GM12878 (cell line): ENCODE measurements at places on chromosomes 7 and 10. TPM values are rescaled to one million over a fixed set of nuclear protein-coding genes. Genes with fewer than 3 reads are reported as not detected.
A peak's percentile ranks its signal among the peaks of the same experiment; 100 is the strongest.

GRCh38 chr10:83765731-83766130 lies 373.6 kb upstream of the GHITM start:
- no peak overlapping the region for H3K4me3 ChIP-seq
- H3K27me3 ChIP-seq, result no peaks in the 10 kb centered on the region
- H3K36me3 ChIP-seq, result no peaks in the 10 kb centered on the region
- H3K27ac ChIP-seq, result no peak overlapping the region
- no peaks in the 10 kb centered on the region for H3K4me1 ChIP-seq
- DNase-seq, result no peak

DNA sequence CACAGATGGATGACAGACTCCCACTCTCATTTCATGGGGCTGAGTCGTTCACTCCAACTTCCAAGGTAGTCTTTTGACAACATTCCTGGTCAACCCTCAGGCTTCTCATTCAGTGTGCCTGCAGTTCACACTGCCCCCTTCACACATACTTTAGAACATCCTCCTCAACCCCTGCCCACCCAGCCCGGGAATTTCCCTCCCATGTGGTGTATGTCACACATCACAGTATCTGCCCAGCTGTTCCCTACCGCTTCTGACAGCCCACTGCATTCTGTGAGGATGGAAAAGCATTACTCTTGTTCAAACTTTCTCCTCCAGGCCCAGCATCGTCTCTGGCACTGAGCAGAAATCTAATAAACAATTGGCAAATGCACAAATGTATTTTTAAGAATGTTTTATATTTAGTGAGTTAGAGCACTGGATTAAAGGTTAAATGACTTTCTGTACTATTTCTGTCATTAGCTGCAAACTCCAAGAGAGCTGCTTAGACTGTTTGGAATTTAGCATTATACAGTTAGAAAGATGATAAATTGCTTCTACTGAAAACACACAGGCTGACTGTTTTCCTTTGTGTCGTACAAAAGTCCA lies 110.4 kb downstream of the SFMBT2 start:
- H3K4me3 ChIP-seq, result no peak overlapping the region
- H3K36me3 ChIP-seq, result peaks cover 16% of the 10 kb centered on the region
- no peak for DNase-seq
- H3K27ac ChIP-seq, result no peak overlapping the region
- no peaks in the 10 kb centered on the region for H3K4me1 ChIP-seq

- peaks cover 4% of the 10 kb centered on the region for H3K4me1 ChIP-seq
- no peaks in the 10 kb centered on the region for H3K27me3 ChIP-seq
- no peaks in the 10 kb centered on the region; the same call in 1 of the 2 replicates for H3K36me3 ChIP-seq
- H3K4me3 ChIP-seq, result no peak overlapping the region
- no peak for DNase-seq
Observed at GRCh38 chr10:101940916-101941315, 97.3 kb upstream of the KCNIP2 start.

DNA sequence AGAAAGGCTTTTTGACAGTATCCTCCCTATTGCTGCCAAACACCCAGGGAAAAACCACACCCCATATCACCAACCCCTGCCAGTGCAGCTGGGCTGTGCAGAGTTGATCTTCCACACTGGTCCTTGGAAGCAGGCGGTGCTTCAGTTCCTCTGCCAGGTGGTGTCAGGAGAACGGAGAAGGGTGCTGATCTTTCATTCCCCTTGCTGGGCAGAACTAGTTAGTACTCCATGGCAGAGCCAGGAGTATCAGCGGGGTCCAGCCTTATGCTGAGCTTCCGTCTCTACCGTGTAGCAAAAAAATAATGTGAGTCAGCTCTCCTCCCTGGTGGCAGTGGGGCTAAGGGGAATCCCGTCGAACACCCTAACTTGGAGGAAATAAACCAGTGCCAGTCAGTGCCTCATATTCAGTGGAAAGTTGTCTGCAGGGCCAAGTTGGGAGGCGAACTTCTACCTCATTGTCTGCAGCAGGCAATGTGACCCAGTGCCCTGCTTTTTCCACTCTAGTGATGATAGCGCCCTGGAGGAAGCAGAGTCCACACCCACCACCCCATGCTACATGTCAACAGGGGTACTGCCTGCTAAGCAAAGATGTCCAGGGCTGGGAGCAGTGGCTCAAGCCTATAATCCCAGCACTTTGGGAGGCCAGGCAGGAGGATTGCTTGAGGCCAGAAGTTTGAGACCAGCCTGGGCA lies 175.4 kb downstream of the AUTS2 start:
- no peaks in the 10 kb centered on the region for H3K27me3 ChIP-seq
- no peak for DNase-seq
- H3K36me3 ChIP-seq, result no peaks in the 10 kb centered on the region
- H3K4me1 ChIP-seq, result peaks cover 7% of the 10 kb centered on the region

- H3K36me3 ChIP-seq, result no peaks in the 10 kb centered on the region
- no peaks in the 10 kb centered on the region for H3K4me1 ChIP-seq
Observed at GRCh38 chr7:148527717-148528168, 62.8 kb upstream of the C7orf33 start.

DNA sequence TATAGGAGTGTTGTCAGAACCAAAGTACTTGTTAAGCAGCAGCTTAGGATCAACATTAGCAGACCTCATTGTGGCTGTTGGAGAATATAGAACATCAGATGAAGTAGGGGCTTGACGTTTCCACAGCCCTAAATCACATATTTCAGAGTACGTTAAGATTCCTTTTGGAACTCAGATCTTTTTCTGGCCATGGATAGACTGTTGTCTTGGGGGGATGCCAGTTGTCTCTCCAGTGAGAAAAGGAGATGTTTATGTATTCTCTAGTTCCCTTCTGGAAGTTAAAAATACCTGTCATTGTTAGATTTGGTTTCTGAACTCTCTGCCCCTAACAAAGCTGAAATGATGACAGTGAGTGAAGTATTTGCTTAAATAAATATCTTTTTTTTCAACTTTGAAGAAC lies 191.3 kb downstream of the AUTS2 start:
- H3K27ac ChIP-seq, result no peak overlapping the region
- no peaks in the 10 kb centered on the region for H3K27me3 ChIP-seq
- DNase-seq, result no peak
- H3K36me3 ChIP-seq, result no peaks in the 10 kb centered on the region
- no peak overlapping the region for H3K4me3 ChIP-seq
- peaks cover 11% of the 10 kb centered on the region; the same call in 1 of the 2 replicates for H3K4me1 ChIP-seq

- H3K27ac ChIP-seq, result no peak overlapping the region
- H3K4me1 ChIP-seq, result no peaks in the 10 kb centered on the region
- no peak for DNase-seq
Observed at GRCh38 chr10:70551971-70552422, 50.5 kb downstream of the PRF1 start.

- H3K27me3 ChIP-seq, result no peaks in the 10 kb centered on the region
- H3K36me3 ChIP-seq, result peaks cover 4% of the 10 kb centered on the region; the same call in 1 of the 2 replicates
Observed at GRCh38 chr7:22867003-22867402, 44.4 kb upstream of the TOMM7 start.

DNA sequence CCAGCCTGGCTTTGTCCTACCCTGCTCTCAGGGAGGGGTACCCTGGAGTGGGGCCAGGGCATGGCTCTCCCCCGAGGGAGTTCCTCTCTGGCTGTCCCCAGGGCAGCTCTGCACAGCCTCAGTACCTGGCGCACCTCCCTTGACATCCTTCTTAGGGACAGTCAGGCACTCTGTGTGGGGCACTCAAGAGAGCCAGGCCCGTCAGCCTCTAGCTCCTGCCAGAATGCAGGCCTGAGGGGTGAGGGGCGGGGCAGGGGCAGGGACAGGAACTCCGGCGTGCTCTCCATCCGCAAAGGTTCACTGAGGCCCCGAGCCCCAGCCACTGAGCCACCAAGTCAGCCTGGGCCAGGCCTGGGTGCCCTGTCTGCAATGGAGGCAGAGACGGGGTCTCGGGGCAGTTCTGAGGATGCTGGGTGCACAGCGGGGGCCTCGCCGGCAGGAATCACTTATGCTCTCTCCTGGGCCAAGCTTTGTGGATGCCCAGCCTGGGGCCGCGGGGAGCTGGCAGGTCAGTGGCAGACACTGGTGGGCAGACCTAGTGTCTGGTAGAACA lies 10.1 kb downstream of the LIMK1 start:
- DNase-seq, result no peak
- no peaks in the 10 kb centered on the region for H3K27me3 ChIP-seq
- H3K27ac ChIP-seq, result peak overlapping the region; percentile 94
- H3K4me3 ChIP-seq, result peak overlapping the region; percentile 80

DNA sequence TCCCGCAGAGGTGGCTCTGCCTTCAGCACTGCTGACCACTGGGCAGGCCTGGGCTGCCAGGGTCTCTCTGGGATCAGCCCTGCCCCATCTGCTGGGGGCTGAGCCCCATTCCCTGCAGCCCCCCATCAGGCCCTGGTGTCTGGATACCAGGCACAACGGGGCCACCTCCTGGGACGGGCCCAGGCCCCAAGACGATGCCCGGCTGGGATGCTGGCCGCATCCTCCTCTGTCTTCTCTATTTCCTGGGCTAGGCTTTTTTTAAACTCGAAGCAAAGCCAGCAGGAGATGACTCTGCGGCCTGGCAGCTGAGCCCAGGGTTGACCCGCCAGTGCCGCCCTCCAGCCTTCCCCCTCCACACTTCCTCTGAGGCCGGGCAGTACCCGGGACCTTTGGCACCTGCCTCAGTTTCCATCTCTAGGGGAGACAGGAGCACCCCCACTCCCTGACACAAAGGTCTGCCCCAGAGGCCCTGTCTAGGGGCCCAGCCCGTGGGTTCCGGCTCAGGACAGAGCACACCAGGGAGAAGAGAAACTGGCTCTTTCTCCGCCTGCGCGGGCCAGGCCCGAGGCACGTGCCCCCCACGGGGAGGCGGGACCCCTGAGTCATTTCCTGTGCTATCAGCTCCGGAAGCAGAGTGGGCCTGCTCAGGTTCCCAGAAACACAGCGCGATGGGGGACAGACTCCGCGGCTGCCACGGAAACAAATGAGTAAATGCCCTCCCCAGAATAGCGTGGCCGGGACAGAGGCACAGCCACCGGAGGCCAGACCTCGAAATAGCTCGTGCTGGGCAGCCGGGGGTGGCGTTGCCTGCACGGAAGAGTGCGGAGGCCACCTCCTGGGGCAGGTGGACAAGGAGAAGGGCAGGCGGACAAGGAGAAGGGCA lies 84.6 kb upstream of the PDGFA start:
- peak; percentile 71 for DNase-seq
- peaks cover 49% of the 10 kb centered on the region for H3K4me1 ChIP-seq
- peak overlapping the region; percentile 98 for H3K27ac ChIP-seq

- H3K36me3 ChIP-seq, result no peaks in the 10 kb centered on the region
- no peak overlapping the region for H3K27ac ChIP-seq
- no peak for DNase-seq
- no peaks in the 10 kb centered on the region for H3K4me1 ChIP-seq
Observed at GRCh38 chr7:50431316-50431715, 18.8 kb downstream of the FIGNL1 start.

DNA sequence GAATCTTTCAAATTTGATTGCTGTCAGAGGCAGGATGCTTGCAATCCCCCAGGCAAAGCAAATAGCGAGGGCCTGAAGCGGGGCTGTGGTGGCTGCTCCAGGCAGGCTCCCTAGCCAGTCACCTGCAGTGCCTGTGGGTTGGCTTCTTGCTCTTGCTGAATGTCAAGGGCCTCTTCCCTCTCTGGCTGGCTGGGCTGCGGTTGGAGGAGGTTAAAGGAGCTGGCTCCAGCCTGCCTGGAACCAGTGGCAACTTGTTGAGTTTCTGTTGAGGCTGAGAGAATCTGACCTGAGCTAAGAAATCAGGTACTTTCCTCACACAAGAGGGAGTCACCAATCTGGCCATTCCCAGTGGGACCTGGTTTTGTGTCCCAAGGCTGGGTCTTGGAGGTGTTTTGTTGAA lies 134.7 kb downstream of the TMEM178B start:
- H3K36me3 ChIP-seq, result no peaks in the 10 kb centered on the region
- H3K4me1 ChIP-seq, result no peaks in the 10 kb centered on the region
- H3K4me3 ChIP-seq, result no peak overlapping the region
- H3K27ac ChIP-seq, result no peak overlapping the region

- no peaks in the 10 kb centered on the region for H3K4me1 ChIP-seq
- DNase-seq, result no peak
- H3K27me3 ChIP-seq, result no peaks in the 10 kb centered on the region
- H3K4me3 ChIP-seq, result no peak overlapping the region
Observed at GRCh38 chr10:33758299-33758698, 423.8 kb upstream of the NRP1 start.

DNA sequence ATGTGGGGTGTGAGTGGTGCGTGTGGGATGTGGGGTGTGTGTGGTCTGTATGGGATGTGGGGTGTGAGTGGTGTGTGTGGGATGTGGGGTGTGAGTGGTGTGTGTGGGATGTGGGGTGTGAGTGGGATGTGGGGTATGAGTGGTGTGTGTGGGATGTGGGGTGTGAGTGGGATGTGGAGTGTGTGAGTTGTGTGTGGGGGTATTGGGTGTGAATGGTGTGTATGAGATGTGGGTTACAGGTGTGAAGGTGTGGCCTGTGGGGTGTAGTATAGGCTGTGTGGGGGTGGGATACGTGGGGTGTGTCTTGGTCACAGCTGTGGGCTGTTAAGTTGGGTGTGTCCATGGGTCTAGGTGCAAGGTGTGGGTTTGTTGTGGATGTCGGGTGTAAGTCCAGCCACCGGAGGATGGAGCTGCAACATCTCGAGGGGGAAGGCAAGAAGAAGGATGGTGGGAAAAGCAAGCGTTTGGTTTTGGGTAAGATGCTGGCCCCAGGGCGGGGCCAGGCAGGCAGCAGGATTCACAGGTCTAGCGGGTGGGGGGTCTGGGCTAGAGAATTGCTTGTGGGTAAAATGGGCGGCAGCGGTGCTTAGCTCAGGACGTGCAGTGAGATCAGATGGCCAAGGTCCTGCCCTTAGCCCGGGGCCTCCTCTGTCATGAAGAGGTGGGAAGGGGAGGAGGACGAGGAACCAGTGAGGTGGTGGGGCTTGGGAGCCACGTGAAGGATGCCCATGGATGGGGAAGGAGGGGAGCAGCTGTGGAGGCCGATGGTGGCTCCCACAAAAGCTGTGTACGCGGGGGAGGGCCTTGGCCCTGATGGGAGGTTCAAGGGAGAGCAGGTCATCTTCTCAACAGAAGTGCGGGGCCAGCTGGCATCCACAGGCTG lies 60.1 kb downstream of the CFAP46 start:
- H3K27me3 ChIP-seq, result no peaks in the 10 kb centered on the region
- H3K27ac ChIP-seq, result no peak overlapping the region
- H3K4me3 ChIP-seq, result no peak overlapping the region
- H3K4me1 ChIP-seq, result no peaks in the 10 kb centered on the region

- no peaks in the 10 kb centered on the region for H3K27me3 ChIP-seq
- no peak overlapping the region for H3K27ac ChIP-seq
- no peak overlapping the region for H3K4me3 ChIP-seq
- no peak for DNase-seq
Observed at GRCh38 chr7:117971556-117972244, 98.5 kb upstream of the CTTNBP2 start.

Gene AHR
- polyA plus RNA-seq, result 3.1 and 4.1 TPM in 2 replicates

Gene BMPER
- polyA plus RNA-seq, result not detected in 2 replicates

Gene ACTA2
- polyA plus RNA-seq, result 71.0 and 75.4 TPM in 2 replicates

Gene CDH23
- 0.10 and 0.12 TPM in 2 replicates for polyA plus RNA-seq

Gene VWDE
- 0.75 and 1.1 TPM in 2 replicates for polyA plus RNA-seq
